A549 (cell line): ENCODE measurements at places on chromosomes 2 and 18.
A peak's percentile ranks its signal among the peaks of the same experiment; 100 is the strongest.

DNA sequence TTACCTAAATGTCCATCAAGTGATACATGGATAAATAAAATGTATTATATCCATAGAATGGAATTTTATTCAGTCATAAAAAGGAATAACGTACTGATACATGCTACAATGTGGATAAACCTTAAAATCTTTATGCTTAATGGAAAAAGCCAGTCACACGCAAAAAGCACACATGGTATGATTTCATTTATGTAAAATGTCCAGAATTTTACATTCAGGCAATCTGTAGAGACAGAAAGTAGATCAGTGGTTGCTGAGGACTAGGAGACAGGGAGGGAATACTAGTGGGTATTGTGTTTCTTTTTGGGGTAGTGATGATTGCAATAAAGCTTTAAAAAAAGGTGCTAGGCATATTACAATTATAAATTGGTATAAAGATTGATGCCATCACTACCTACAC is 30.7 kb upstream of the CD302 start:
- no peak for DNase-seq

- DNase-seq, result no peak
These were observed 429.4 kb upstream of the TRIB2 start for GRCh38 chr2:12287220-12287751.

DNA sequence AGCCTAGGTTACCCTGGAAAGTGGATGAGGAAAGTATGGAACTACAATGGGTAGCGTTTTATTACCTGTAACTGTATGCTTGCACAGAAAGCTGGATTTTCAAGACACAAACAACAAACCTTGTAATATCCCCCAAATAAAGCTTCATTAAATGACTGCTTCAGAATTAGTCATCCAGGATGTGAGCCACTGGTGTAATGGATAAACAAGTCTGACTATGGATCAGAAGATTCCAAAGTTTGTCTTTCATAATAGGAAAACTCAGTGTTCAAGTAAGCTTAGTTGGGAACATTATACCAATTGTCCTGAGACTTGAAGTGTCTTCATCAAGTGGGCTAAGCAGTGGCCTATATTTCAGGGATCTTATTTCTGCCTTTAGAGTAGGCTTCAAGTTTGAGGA is 518.8 kb downstream of the LRP1B start:
- no peak for DNase-seq

DNA sequence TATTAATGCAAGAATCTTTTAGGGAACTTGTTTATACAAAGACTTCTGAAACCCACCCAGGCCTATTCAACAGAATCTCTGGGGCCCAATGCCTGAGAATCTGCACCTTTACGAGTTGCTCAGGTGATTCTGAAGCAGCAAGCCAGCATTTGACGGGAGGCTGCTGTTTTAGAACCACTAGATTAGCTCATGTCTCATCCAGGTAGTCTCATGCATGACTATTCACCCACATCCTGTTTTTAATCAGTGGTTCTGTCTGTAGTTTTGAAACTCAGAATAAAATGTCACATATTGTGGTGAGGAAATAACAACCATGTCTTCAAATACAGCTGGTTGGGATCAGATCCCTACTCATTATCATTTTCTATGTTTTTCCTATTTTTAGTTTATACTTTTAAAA is 39.5 kb downstream of the CYTIP start:
- no peak for DNase-seq

DNA sequence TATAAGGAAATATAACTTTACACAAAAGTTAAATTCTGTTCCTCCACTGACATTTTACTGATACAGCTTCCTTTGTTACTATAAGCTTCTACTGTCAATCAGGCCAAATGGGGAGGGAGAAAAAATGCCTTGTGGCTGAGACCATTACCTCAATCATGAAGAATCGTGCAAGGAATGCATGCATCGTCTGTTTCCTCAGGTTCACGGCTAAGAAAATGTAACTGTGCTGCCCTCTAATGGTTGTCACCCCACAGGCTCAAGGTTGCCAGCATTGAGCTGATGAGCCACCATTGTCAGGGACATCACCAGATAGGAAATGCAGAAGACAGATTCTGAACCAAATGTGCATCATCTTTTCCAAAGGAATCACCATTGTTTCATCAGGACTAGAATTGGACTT is 426.9 kb downstream of the CDH2 start:
- peak; percentile 26 for DNase-seq

DNA sequence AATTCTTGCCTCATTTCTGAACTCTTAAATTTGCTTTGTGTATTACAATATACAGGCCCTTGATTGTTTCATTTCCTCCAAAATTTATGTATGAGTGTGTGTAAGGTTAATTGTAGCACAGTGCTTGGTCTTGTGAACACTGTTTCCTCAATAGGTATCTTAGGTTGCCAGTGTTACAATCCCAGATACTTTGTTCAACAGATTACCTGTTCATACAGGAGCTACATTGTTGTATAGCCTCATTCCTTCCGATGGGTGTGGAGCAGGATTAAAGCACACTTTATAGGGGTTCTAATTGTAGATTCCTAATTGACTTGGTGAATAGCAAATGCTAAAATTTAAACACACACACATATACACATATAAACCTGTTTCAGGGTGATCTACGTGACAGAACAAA is 10.7 kb downstream of the RBBP8 start:
- DNase-seq, result no peak

GRCh38 chr2:25651782-25652455 is 21.5 kb downstream of the DTNB start:
- DNase-seq, result no peak

GRCh38 chr18:78129260-78129659 is 850.4 kb upstream of the SALL3 start:
- no peak for DNase-seq

GRCh38 chr2:9089831-9090230 is 86.3 kb upstream of the MBOAT2 start:
- DNase-seq, result no peak

GRCh38 chr2:157245846-157246764 is 11.4 kb upstream of the GALNT5 start:
- peak; percentile 9 for DNase-seq

DNA sequence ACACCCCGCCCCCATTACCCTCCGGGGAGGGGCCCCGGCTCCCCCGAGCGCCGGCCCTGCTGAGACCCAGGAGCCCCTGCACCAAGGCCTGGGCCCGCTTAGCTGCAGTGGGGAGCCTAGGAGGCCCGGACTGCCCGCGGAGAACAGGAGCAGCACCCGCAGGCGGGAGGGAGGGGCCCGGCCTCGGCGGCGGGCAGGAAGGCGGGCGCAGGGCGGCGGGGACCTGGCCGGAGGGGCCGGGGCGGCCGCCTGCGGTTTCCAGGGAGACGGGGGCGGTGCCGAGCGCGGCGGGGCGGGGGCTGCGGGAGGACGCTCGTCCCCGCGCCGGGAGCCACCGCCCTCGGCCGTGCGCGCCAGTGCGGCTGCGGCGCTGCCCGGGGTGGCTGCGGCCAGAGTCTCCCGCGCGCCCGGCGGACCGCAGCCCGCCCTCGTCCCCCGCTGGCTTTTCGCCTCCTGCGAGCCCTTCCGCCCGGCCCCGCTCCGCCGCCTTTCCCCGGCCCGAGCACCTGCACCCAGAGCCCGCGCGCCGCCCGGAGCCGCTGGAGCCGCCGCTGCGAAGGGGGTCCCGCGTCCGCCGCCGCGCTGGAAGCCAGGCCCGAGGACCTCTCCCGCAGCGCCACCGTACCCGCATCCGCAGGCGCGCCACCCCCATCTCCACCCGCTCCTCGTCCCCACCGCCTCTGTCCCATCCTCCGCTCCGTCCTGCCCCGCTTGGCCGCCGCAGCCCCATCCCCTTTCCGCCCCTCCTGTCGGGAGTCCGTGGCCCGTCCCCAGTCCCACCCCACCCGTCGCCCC is 17.2 kb downstream of the GPC1 start:
- peak; percentile 53 for DNase-seq

DNA sequence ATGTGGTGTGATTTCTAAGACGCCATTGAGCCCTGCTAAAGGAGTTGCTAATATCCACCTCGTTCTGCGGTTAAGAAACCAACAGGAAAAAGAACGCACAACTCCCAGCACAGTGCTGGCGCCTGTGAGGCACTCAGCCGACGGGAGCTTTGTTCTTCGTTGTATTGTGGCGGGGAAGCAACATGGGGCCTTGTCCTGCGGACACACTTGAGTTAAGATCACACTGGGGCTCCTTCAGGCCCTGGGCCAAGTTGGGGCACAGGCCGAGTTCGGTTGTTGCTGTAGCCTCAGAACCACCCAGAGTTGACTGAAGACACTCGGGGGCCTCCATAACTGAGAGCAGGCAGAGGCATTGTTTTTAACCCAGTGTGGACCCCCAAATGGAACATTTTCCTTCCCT is 30.6 kb upstream of the CD8A start:
- DNase-seq, result no peak
